Esophagus muscularis mucosa (tissue), 4 donors: ENCODE measurements at places on chromosomes 2 and 18. TPM values are rescaled to one million over a fixed set of nuclear protein-coding genes. Genes with fewer than 3 reads are reported as not detected.

HOXD3 gene
- total RNA-seq: 1.7 TPM

PUS10 gene
- 2.5 TPM for total RNA-seq

CYS1 gene
- total RNA-seq: 16.9 TPM

GALR1 gene
- 0.06 TPM for total RNA-seq

FAM117B gene
- total RNA-seq: 5.0 TPM

REG3G gene
- total RNA-seq: not detected

CYTIP gene
- 3.6 TPM for total RNA-seq

RGPD6 gene
- total RNA-seq: 39.8 TPM

PROKR1 gene
- total RNA-seq: not detected

FKBP1B gene
- total RNA-seq: 11.2 TPM

GRCh38 chr2:132977812-132978529 is 308.0 kb upstream of the LYPD1 start:
- no peak for DNase-seq

GRCh38 chr18:46320928-46321711 is 216.9 kb downstream of the HAUS1 start:
- DNase-seq: no peak

DNA sequence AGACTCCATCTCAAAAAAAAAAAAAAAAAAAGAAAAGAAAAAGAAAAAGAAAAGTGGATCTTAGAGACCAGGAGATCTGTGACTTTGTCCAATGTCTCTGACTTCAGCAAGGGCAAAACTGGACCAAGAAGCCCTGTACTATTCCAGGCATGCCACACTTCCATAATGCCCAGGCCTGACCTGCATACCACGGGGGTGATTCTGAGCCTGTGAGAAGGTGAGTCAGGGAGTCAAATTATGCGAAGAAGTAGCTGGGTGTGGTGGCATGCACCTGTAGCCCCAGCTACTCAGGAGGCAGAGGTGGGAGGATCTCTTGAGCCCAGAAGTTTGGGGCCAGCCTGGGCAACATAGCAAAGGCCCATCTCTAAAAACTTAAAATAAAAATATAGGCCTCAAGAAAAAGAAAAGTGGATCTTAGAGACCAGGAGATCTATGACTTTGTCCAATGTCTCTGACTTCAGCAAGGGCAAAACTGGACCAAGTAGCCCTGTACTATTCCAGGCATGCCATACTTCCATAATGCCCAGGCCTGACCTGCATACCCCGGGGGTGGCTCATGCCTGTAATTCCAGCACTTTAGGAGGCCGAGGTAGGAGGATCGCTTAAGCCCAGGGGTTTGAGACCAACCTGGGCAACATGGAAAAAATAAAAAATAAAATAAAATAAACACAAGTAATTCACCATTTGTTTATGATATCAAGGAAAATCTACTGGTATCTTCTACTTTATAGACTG is 12.2 kb upstream of the PUM2 start:
- DNase-seq: no peak

DNA sequence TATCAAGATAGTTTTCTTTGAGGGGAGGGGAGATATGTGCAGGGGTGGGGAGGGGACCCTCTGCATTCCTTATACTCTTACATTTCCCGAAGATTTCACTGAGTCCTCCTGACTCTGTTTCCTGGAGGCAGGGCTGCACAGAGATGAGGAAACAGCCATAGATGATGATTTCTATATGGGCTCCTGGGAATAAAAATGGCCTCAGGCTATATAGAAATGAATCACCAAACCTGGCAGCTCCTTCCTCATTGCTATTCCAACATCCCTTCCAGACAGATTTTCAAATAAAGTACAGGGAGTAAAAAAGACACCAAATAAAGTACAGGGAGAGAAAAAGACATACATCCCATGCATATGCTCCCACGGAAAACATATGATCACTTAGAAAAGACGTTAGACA is 474.8 kb upstream of the RAB6C start:
- no peak for DNase-seq

GRCh38 chr18:7464245-7464966 is 102.7 kb upstream of the PTPRM start:
- no peak for DNase-seq

GRCh38 chr2:45804987-45805755 is 153.7 kb downstream of the PRKCE start:
- DNase-seq: no peak

DNA sequence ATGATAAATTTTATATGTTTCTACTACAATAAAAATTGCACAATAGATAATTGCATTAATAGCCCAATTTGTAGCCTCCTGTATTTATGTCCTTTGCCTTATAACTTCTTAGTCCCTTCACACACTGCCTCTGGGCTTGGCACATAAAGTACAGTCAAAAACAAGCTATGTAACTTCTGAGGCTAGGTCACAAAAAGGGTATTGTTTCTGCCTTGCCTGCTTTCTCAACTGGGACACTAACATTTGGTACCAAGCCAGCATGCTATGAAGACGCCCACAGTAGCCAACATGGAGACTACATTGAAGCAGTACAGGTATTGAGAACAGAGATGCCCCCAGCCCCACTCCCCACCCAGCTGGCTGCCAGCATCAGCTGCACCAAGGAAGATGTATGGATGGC is 5.4 kb upstream of the SLC3A1 start:
- no peak for DNase-seq

DNA sequence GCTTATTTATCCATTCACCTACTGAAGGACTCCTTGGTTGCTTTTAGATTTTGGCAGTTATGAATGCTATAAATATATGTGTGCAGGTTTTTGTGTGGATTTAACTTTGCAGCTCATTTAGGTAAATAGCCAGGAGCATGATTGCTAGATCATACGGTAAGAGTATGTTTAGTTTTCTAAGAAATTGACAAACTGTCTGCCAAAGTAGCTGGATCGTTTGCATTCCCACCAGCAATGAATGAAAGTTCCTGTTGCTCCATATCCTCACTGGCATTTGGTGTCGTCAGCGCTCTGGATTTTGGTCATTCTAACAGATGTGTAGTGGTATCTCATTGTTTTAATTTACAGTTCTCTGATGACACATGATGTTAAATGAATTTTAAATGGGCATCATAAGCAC is 8.7 kb upstream of the DIPK1C start:
- DNase-seq: no peak

DNA sequence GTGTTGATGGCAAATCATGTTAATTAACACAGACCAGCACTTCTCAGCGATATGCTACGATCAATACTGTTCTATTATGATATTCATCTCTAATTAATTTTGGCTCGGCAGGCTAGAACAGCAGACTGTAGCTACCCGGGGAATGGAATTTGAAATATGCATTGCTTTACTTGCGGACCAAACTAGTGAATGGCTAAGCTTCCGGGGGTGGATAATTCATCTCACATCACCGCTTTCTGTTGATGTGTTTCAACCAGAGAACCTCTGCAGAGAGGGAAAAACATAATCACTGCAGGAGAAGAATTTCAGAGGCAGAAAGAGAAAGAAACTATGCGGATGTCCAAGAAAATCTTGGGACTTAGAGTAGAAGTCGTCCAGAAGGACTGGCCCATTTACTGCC is 490.9 kb downstream of the STK39 start:
- DNase-seq: no peak

DNA sequence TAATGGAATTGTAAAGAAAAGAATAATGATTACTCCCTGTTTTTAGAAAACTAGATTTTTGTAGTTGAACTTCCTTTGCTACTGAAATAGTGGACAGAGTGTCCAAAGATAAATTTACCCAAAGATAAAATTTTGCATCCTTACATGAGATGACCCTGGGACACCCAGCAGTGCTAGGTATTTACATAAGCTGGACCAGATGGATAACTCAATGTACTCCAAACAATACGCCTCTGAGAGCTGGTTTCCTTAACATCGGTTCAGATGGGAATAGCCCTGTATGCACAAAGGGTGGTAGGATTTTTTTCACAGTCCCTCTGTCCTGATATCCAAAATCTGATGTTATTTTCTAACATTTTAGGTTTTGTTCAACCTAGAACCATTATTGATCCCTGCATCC is 432.1 kb upstream of the ID2 start:
- DNase-seq: no peak

- DNase-seq: peak; percentile 24
Measured at GRCh38 chr18:906416-907114, 1.9 kb downstream of the ADCYAP1 start.

- DNase-seq: no peak
Measured at GRCh38 chr2:44479127-44479887, 117.6 kb downstream of the CAMKMT start.

GRCh38 chr2:191638079-191638801 is 39.7 kb upstream of the NABP1 start:
- DNase-seq: no peak

DNA sequence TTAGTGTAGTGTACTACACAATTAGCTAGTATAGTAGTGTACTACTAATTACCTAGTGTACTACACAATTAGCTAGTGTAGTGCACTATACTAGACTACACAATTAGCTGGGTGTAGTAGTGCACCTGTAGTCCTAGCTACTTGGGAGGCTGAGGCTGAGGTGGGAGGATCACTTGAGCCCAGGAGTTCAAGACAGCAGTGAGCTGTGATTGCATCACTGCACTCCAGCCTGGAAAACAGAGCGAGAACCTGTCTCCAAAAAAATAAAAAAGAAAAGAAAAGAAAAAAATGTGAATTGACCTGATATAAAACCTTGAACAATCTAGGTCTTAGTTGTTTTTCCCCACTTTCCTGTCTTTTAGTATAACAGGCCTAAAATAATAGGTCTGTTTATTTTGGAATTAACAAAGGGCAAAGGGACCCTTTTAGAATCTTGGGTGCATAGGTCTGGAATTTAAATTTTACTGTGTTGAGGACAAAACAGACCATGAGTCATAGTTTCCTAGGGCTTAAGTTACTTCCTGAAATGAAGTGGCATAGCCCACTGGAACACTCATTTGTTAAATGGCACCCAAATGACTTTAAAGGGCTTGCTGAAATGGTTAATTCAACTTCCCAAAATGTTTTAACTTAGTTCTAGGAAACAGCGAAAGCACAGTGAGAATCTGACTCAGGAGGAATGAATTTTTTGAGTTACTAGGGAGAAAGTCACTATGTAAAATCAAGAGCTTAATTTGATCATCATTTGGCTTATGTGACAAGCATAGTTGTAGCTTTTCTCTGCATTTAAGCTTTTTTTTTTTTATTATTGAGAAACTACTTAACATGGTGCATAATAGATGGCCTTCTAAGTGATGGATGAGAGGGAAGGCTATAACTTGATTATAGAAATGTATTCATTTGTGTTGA is 50.7 kb upstream of the ARL5A start:
- DNase-seq: no peak
